ENCODE measurements at places on chromosomes 1 and 21.

- DNase-seq: no peak
Observed at GRCh38 chr1:17155257-17155920, 36.1 kb upstream of the PADI2 start.

DNA sequence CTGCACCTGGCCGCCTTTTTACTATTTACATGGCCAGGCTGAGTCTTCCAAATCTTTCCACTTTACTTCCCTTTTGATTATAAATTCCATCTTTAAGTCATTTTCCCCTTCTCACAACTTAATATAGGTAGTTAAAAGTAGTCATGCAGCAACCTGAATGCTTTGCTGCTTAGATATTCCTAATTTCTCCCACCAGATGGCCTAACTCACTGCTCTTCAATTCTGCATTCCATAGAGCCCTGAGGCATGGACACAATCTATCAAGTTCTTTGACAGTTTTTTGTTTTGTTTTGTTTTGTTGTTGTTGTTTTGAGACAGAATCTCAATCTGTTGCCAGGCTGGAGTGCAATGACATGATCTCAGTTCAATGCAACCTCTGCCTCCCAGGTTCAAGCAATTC, 21.7 kb upstream of the FAAH start:
- DNase-seq: no peak

GRCh38 chr1:112618721-112619517, at the start of gene ST7L:
Gene ST7L, minus strand, starts transcription at chr1:112619141. Its CDS starts 28 bp downstream, at chr1:112619113.
- peak; percentile 58 for DNase-seq

DNA sequence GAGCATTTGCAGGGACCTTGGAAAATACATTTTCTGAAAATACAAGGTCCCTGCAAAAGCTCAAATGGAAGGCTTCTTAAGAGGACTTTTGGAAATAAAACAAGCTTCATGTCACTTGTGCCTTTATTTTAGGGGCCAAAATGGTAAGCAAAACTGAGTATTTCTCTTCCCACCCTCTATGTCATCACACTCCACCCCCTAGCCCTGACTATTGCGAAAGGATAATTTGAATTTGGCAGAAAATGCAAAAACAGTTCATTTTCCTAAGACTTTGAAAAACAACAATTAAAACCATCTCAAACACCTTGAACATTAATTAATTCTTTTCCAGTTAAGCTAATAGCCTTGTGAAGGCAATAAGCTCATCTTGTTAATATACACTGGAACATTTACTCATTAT, 201.7 kb downstream of the TM2D1 start:
- no peak for DNase-seq

Data from NCI-H510A treated with DMSO at 0.1 percent for 48 hours (cell line).